ENCODE measurements at places on chromosomes 2 and 18. TPM values are rescaled to one million over a fixed set of nuclear protein-coding genes. Genes with fewer than 3 reads are reported as not detected.

The CYP1B1 gene
- 19.4 TPM for total RNA-seq

DNA sequence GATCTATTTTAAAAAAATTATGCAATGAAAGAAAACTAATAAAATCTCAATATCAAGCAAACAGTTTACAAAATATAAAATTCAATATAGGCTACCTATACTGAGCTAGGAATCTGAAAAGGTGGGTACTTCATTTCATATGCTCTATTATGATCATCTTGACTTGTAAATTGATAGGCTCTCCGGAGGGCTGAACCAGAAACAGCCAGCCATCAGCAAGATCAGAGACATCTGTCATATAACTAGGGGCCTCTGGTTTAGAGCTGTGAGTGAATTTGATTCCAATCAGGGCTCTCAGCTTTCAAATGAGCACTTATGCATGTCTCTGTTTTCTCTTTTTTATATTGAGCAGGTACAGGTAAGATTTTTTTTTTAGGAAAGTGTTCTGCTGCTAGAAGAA lies 114.2 kb downstream of the SPHKAP start:
- no peaks in the 10 kb centered on the region for H3K4me1 ChIP-seq
- no peak for DNase-seq
- no peaks in the 10 kb centered on the region for H3K36me3 ChIP-seq
- no peak overlapping the region for H3K4me3 ChIP-seq

GRCh38 chr2:42876326-42876751 lies 84.0 kb upstream of the HAAO start:
- no peak for DNase-seq
- no peak overlapping the region for H3K4me3 ChIP-seq
- no peak overlapping the region for H3K27ac ChIP-seq

- H3K27ac ChIP-seq = no peak overlapping the region
- no peak for DNase-seq
- no peaks in the 10 kb centered on the region for H3K27me3 ChIP-seq
Observed at GRCh38 chr2:143401861-143402260, 272.6 kb downstream of the ARHGAP15 start.

DNA sequence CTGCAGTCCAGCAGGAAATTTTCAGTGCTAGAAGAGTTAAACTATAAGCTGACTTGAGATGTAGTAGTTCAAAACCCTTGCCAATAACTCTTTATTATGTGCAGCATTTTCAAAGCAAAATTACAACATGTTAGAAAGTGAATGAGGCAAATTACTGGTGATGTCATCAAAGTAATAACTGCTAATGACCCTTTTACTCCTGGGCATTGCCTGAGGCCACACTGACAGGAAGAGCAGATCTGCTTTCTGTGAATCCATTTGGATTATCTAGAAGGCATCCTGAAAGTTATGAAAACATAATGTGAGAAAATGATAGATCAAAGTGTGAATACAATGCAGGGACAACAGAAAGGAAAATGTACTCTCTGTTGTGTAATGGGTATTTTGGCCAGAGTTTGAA lies 139.6 kb upstream of the TRIB2 start:
- H3K27ac ChIP-seq = no peak overlapping the region
- no peaks in the 10 kb centered on the region for H3K4me1 ChIP-seq
- no peak for DNase-seq
- no peaks in the 10 kb centered on the region for H3K36me3 ChIP-seq
- no peaks in the 10 kb centered on the region for H3K27me3 ChIP-seq
- no peak overlapping the region for H3K4me3 ChIP-seq

GRCh38 chr2:1625281-1626001 lies 118.9 kb downstream of the PXDN start:
- H3K4me3 ChIP-seq = no peak overlapping the region
- no peaks in the 10 kb centered on the region for H3K4me1 ChIP-seq
- no peaks in the 10 kb centered on the region for H3K36me3 ChIP-seq
- DNase-seq = no peak
- no peaks in the 10 kb centered on the region for H3K27me3 ChIP-seq
- H3K27ac ChIP-seq = no peak overlapping the region

- H3K27ac ChIP-seq = no peak overlapping the region
- H3K36me3 ChIP-seq = no peaks in the 10 kb centered on the region
- no peaks in the 10 kb centered on the region for H3K4me1 ChIP-seq
- no peak overlapping the region for H3K4me3 ChIP-seq
- no peak for DNase-seq
Observed at GRCh38 chr18:59554796-59555335, 142.4 kb downstream of the CCBE1 start.

The ANKRD62 gene
- not detected for total RNA-seq

The TMEM237 gene
- total RNA-seq = 18.5 TPM

All from CD8-positive, alpha-beta memory T cell (primary cell).